ENCODE measurements at places on chromosomes 12 and 14.
A peak's percentile ranks its signal among the peaks of the same experiment; 100 is the strongest.

- no peak for DNase-seq
Observed at GRCh38 chr12:52884526-52885293, 20.2 kb downstream of the KRT8 start.

- no peak for DNase-seq
Observed at GRCh38 chr12:78697817-78698415, 166.7 kb upstream of the SYT1 start.

- DNase-seq: peak; percentile 72
Observed at GRCh38 chr14:92973261-92973797, 50.4 kb downstream of the CHGA start.

GRCh38 chr14:50109342-50109741 is 7.0 kb downstream of the VCPKMT start:
- DNase-seq: no peak

- no peak for DNase-seq
Observed at GRCh38 chr12:104056419-104056972, 6.5 kb upstream of the GLT8D2 start.

DNA sequence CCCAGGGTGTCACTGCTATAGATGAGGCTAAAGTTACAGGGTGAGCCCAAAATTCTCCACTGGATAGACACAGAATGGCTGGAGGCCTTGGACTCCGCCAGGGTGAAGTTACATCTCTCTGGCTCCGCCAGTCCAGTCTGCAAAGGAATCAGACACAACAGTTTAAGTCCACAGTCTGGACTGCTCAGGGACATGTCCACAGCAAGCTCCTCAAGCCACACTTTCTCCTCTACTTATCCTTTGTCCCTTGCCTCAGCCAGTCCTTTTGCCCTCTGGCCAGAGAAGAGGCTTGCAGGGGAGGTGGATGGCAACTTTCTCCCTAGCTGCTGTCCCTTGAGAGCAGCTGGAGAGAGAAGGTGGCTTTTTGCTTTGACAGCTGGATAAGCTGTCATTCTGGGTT is 28.0 kb downstream of the PTPRB start:
- DNase-seq: no peak

- DNase-seq: peak; percentile 2
Observed at GRCh38 chr14:30443368-30444007, 115.5 kb upstream of the G2E3 start.

DNA sequence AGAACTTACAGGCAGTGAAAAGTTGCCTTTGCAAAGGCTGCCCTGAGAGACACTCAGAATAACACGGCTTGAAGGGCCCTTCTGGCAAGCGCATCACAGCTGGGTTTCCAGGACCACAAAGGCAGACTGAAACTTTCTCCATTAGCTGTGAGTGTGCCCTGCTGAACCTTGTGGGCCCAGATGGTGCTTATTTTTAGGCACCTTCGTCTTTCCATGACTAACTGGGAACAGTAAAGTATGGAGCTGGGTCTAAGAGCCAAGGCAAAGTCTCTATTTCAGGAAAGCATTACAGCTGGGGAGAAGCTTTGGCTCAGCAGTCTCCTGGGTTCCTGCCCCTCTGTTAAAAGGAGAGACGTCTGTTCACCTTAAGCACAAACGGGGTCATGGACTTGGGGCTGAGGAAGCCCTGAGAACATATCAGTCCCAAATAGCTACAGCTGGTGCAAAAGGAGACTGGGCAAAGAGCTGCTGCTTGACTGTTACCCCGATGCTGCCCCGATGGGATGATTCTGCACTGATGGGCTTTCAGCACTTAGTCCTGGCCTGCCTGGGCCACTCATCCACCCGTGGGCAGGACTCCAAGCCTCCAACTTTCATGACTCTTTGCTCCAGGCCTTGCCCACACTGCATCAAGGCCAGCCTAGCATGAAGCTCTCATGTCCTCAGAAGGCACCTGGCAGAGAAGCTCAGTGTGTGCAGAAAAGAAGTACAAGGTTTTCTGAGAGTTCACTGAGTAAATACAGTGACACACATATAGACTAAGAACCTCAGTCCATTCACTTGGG is 248.3 kb downstream of the PHLDA1 start:
- DNase-seq: no peak

GRCh38 chr12:123995023-123995748 is 22.2 kb downstream of the ZNF664 start:
- DNase-seq: no peak

DNA sequence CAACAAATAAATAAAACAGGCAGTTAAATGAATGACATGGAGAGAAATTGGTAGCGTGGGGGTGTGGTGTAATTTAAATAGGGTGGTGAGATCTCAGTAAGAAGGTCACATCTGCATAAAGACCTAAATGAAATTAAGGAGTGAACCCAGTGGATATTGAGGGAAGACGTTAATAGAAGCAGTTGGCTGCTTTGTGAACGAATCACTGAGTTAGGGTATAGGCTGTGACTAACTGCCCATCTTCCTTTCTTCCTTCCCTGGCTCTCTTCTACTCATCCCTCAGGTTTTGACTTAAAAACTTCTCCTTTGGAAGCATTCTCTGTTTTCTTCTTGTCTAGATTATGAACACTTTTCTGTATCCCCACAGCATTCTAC is 64.7 kb downstream of the BTG1 start:
- no peak for DNase-seq

GRCh38 chr12:79737875-79738718 is 47.3 kb upstream of the PAWR start:
- DNase-seq: no peak

GRCh38 chr14:64717870-64718269 is 13.6 kb downstream of the PLEKHG3 start:
- no peak for DNase-seq

GRCh38 chr14:88179716-88180115 is 143.4 kb downstream of the KCNK10 start:
- DNase-seq: no peak

DNA sequence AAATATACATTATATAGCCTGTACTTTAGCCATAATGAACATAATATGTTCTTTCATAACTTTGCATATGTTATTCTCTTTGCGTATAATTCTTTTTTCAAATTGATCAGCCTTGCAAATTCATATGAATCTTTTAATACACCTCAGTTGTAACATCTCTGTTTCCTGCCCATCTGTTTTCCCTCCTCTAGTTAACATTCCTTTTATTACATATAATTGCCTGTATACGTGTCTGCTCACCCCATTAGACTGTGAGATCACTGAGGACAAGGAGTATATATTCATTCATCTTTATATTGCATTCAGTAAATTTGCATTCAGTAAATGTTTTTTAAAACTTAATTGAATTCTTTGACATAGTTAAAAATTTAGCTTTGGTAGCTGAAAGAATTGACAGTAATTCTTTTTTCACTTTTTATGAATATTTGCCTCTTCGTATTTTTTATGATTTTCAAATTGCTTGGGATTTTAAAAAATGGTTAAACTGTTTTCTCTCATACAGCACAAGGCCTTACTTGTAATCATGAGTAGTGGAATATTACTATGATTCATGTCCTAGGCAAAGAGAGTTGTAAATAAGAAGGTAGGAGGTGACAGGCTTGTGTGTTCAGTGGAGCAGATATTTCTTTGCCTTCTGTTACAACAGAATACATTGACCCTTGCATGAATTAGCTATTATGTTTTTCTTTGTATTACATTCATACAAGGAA is 32.8 kb upstream of the KLHL42 start:
- no peak for DNase-seq

GRCh38 chr12:59803735-59804134 is 207.9 kb downstream of the SLC16A7 start:
- DNase-seq: no peak

GRCh38 chr12:106436164-106436563 is 78.6 kb downstream of the POLR3B start:
- no peak for DNase-seq

- DNase-seq: no peak
Observed at GRCh38 chr14:36301159-36301558, 19.3 kb downstream of the MBIP start.

GRCh38 chr12:80217011-80217535 is 117.7 kb downstream of the OTOGL start:
- DNase-seq: no peak

GRCh38 chr14:53532853-53533252 is 379.7 kb upstream of the DDHD1 start:
- DNase-seq: no peak

GRCh38 chr14:59630288-59630963 is 53.8 kb upstream of the CCDC175 start:
- no peak for DNase-seq

DNA sequence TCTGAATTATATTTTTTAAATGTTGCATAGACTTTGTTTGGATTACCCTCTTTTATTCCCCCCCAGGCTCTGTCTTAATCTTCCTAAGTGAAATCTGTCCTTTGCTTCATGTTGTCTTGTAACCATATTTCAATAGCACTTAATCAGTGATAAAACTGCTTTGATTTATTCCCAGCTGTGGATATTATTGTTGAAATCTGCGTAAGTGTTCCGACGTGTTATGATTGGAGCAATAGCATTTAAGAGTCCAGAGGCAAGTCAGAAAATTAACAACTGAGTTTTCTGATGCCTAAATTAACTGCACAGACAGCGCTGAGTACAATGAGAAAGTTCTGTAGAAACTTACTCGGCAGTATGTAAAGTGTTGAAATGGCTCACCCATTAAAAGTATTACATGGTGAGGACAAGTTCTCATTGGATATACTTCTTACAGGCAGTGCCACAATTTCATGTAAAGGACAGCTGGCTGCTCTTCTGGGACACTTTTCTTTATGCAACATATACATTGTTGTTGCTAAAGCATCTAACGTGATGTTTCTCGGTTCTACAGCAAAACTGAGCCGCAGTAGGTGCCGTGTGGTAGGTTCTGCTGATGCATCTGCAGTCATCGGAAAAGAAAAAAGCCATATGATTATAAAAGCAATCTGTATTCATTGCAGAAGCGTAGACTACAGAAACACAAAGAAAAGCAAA is 501.0 kb downstream of the EGLN3 start:
- DNase-seq: no peak

DNA sequence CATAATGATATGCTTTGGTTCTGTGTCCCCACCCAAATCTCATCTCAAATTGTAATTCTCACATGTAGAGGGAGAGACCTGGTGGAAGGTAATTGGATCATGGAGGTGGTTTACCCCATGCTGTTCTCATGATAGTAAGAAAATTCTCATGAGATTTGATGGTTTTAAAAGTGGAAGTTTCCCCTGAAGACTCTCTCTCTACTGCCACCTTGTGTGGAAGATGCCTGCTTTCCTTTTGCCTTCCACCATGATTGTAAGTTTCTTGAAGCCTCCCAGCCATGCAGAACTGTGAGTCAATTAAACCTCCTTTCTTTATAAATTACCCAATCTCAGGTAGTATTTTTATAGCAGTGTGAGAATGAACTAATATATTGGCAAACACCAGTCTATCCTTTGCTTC is 260.4 kb upstream of the PPFIA2 start:
- DNase-seq: no peak

- no peak for DNase-seq
Observed at GRCh38 chr14:53209370-53209769, 56.2 kb upstream of the DDHD1 start.

DNA sequence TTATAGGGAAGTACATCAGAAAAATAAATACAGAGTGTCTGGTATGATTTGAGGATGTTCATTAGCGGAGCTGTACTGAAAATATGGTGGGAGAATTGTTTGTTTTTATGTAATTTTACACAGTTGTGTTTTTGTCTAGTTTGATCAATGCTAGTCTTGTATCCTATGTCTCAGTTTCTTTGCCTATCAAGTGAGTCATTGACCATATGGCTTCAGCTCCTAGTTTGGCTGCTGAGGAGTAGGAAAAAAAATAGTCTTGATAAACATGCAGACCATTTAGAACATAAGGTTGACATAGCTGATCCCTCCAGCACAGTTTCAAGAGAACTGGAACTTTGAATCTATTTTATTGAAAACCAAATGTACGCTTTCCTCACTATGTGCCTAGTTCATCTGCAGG is 1292.1 kb upstream of the FLRT2 start:
- DNase-seq: no peak

GRCh38 chr12:66269142-66269541 is 33.2 kb upstream of the HELB start:
- DNase-seq: no peak

GRCh38 chr12:15540005-15540404 is 217.7 kb downstream of the PTPRO start:
- no peak for DNase-seq

GRCh38 chr14:22726012-22726411 is 40.5 kb upstream of the OXA1L start:
- DNase-seq: no peak

DNA sequence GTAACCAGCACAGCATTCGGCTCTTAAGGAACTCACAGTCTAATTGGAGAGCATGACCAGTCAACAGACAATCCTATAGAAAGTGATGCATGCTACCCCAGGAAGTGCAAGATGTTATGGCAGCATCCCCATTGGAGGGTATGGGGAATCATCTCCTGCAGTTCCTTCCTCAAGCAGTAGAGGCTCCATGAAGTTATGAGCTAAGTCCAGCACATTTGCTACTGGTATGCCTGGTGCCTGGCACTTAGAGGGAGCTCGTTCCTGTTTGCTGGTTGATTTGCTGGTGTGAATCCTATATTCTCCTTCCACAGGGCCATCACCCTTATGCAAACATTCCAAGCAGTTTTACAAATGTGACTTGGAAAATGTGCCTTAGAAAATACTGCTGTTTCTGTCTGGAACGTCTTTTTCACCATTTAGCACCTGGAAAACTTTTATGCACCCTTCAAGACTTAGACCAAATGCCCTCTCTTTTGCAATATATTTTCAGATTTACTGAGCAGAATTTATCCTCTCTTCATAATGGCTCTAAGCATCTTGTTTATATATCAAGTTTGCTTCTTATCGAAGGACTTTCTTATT is 136.1 kb upstream of the WSCD2 start:
- DNase-seq: no peak

- DNase-seq: no peak
Observed at GRCh38 chr12:40106202-40106533, 287 bp upstream of the SLC2A13 start.

GRCh38 chr12:50862316-50862715 is 19.6 kb downstream of the TMPRSS12 start:
- DNase-seq: no peak

- no peak for DNase-seq
Observed at GRCh38 chr12:129870796-129871195, 33.0 kb downstream of the TMEM132D start.

- no peak for DNase-seq
Observed at GRCh38 chr12:8563356-8563755, 22.7 kb upstream of the CLEC4E start.

DNA sequence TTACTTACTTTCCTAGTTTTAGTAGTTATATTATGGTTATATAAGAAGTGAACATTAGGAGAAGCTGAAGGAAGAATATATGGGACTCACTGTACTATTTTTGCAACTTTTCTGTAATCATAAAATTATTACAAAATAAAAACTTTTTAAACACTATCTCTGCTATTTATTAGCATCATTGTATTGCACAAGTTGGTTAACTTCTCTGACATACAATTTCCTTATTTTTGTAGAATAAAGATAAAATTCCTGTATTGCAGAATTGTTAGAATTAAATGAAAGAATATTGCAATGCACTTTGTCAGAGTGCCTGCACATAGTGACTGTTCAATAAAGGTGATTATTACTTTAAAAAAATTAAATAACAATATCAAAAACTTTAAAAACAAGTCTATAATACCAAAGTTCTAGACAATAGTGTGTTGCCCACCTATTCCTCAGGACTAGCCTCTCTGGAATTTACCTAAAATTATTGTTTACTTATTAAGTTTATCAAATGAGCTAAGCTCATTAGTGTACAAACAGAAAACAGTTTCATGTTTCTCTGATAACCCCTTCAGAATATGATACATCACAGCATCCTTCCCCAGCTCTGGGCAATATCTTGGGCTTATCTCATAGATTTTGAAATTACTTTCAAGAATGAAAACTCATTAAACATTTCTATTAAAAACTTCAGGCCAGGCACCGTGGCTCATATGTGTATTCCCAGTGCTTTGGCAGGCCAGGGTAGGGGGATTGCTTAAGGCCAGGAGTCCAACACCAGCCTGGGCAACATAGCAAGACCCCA is 77.4 kb upstream of the TMPO start:
- DNase-seq: no peak
